ENCODE measurements at places on chromosomes 1 and 21.
A peak's percentile ranks its signal among the peaks of the same experiment; 100 is the strongest.

DNA sequence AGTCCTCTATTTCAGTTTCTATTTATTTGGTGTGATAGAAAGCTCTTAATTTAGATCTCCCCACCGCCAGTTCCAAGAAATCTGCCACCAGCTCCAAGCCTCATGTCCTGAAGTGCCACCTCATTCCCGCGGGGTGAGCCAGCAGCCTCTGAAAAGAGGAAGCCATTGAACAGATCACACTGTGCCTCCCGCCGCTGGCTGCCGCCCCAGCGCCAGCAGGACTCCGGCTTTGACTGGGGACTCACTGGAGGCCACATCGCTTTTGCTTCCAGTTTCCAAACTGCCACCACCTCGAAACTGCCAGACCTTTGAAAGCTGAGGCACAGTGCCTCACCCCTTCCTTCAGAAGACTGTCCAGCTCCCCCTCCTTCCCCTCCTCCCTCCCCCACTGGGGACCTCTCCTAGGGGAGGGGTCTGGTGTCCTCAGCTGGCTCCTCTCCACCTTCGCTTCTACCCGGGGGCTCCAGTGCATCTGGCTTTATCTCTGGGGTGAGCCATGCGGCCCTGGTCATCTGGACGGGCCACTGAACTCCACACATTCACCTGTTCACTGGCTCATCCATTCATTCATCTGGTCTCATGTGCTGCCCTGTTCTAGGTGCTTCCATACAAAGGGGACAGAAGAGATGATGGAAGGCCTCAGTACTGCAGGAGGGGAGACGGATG lies 58.9 kb downstream of the VPS26C start:
- DNase-seq: no peak

GRCh38 chr21:45640888-45641479 lies 2.5 kb upstream of the PCBP3 start:
- DNase-seq: peak; percentile 54

DNA sequence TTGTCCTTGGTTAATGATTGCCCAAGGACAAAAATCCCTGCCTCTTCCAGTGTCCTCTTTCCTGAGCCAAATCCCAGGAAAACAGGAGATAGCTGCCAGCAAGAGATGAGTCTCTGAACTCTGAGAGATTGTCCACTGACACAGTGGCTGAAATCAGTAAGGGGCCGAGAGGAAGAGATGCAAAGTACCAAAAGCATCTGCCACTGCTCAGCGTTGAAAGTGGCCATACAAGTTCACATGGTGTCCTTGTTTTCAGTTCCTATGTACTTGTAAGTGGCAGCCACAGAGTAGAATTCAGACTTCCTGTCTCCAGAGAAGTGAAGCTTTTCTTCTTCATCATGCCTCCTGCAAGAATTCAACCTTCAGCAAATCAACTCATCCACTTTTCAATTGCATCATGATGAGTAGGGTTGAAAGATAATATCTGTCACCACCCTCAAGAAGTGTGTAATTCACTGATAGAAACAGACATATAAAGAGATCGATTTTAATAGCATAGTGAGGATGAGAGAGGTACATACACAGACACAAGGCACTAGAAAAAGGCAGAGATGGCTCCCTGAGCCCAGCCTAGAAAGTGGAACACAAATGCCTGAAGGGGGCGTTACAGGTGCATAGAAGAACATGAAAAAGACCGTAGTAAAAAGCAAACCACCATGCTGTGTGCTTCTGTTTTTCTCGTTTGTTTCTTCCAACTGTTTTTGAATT lies 185.8 kb downstream of the MRPL39 start:
- DNase-seq: peak; percentile 56

GRCh38 chr1:215878128-215878527 lies 311.0 kb downstream of the KCTD3 start:
- DNase-seq: no peak

Data from A172 (cell line).